Cerebellar cortex (tissue), 1 donor: ENCODE measurements at places on chromosomes 11 and 22.
A peak's percentile ranks its signal among the peaks of the same experiment; 100 is the strongest.

- DNase-seq, result no peak
Measured at GRCh38 chr22:36257948-36258670, 5.2 kb downstream of the APOL1 start.

DNA sequence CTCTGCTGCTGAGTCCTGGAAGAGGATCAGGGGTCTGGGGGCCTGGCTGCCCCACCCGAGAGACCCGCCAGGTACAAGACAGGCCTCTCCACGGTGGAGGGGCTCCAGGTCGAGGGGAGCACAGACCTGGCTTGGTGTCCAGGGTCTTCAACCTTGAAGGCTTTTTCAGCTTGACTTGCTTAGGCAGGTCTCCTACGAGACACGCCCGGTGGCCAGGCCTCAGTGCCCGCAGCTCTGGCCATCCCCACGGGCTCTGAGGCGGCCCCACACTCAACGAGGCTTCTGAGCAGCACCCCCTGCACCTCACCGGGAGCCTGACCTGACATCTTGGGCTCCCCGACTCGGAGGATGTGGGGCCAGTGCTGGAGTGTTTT lies 6.6 kb upstream of the PLXNB2 start:
- DNase-seq, result no peak

- peak; percentile 49 for DNase-seq
Measured at GRCh38 chr11:47641600-47642098, 710 bp downstream of the MTCH2 start.

DNA sequence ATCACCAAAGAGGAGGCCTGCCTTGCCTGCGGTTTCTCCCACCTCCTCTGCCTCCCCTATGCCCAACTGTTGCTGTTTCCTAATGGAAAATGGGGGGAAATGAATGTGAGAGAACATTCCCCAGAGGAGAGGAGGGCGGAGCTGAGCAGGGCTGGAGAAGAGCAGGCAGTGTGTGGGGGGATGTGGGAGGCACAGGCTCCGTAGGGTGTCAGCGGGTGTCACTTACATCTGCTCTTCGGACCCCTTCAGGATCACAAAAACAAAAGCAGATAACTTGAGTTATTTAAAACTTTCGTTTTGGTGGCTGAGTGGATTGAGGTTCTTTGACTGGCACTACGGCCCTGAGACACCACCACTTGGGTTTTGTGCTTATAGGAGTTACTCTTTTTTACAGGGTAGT lies 93.8 kb downstream of the CEP164 start:
- DNase-seq, result no peak

DNA sequence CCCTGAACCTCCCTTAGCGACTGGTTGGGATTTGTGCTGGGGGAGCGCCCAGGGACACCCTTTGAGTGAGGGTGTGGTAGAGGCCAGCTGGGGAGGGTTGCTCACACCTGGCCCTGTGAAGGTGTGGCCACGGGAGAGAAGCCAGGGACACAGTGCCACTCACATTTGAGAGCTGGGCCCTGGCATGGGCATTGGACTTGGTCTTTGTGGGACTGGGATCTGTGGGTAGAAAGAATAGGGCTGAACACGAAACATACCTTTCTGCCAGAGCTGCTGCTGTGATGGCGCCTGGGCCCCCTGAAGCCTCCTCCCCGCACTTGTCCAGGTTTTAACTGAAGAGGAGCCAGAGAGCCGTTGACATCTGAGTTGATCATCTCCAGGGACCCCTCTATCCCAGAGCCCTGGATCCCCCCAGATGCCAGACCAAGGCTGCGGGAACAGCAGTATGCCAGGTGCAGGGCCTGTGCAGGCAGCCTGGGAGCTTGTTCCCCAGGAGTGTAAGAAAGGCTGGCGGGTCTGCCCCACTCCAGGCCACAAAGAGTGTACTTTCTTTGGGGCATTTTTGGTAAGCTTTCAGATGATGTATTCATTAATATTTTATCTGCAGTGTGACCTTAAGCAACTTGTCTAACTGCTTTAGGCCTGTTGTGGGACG lies 284.1 kb downstream of the TBC1D22A start:
- DNase-seq, result no peak

GRCh38 chr11:2719831-2720590 lies 20.2 kb upstream of the KCNQ1OT1 start:
- no peak for DNase-seq

GRCh38 chr11:76152086-76152681 lies 54.1 kb downstream of the WNT11 start:
- peak; percentile 67 for DNase-seq

DNA sequence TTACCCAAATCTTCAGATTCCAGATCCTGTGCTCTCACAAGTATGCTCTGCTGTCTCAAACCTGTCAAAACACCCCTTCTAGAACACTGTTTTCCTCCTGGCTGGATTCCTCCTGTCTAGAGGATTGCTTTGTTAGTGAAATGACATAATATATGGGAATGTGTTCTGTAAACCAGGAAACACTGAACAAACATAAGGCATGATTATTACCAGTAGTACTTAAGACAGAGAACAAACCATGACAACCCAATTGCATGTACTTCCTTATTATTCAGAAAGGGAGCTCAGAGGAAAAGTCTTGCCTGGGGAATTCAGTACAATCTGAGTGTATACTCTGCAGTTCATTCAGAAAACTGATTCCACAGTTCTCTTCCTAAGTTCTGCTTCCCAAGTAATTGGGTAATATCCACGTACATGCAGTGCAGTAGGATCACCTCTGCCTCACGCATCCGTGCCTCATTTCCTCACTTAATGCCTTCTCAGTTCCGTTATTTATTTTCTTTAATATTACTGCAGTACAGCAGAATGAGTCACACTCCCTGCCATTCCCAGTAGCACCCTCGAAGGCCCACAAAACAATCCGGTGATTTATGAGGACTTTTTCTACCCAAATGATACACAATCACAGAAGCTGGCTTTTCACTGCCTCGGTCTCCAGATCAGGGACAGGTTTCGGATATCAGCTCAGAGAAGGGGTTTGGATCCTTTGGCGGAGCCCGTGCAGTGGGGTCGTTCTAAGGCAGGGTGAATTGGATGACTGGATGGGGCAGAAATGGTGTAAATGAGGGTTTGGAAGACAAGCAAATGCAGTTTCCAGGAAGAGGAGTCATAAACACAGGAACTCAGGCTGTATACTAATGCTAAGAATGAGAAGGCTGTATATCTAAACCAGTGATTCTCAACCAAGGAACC lies 896.9 kb downstream of the KCNA4 start:
- DNase-seq, result no peak

- no peak for DNase-seq
Measured at GRCh38 chr11:108586600-108586999, 7.0 kb downstream of the EXPH5 start.

DNA sequence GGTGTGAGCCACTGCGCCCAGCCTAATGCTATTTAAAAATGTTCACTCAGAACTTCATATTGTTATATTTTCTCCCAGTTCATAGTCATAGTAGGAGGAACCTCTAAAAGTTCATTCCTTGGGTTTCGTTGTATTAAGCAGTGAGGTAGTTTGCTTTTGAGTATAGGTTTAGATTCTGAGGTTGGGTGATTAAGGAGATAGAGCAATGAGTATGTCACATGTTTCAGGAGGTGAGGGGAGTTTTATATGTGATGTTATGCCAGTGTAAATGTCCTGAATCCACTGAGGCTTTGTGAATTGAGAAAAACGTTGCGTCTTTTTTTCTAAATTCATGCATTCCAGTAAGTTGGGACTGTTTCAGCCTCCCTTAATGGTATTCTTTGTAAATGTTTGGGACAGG lies 4.2 kb downstream of the UBE2L3 start:
- DNase-seq, result no peak

DNA sequence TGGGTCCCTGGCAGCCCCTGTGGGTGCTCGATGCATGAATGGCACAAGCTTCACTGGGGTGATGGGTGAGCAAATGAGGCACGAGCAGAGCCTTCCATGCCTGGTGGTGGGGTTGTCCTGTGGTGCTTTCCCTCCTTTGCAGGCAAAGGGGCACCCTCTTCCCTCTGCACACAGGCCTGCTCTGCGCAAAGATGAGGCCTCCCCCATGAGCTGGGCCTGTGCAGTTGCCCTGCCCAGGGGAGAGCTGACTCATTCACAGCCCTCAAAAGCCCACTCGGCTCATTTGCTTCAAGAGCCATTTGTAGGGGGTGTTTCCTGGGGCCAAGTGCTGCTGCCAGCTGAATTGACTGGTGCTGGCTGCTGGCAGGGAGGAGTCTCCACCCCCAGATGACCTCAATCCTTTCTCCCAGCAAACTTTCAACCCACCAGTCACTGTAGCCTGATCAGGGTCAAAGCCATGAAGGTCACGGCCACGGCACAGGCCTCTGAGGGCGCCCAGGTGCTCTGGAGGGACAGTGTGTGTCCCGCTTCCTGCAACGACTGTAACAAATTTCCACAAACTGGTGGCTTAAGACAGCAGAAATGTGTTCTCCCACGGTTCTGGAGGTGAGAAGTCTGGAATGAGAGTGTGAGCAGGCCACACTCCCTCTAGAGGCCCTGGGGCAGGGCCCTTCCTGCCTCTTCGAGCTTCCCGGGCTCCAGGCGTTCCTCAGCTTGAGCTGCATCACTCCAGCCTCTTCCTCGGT lies 48.8 kb upstream of the ANO1 start:
- DNase-seq, result no peak

- peak; percentile 8 for DNase-seq
Measured at GRCh38 chr11:34632105-34632791, 11.4 kb downstream of the EHF start.

DNA sequence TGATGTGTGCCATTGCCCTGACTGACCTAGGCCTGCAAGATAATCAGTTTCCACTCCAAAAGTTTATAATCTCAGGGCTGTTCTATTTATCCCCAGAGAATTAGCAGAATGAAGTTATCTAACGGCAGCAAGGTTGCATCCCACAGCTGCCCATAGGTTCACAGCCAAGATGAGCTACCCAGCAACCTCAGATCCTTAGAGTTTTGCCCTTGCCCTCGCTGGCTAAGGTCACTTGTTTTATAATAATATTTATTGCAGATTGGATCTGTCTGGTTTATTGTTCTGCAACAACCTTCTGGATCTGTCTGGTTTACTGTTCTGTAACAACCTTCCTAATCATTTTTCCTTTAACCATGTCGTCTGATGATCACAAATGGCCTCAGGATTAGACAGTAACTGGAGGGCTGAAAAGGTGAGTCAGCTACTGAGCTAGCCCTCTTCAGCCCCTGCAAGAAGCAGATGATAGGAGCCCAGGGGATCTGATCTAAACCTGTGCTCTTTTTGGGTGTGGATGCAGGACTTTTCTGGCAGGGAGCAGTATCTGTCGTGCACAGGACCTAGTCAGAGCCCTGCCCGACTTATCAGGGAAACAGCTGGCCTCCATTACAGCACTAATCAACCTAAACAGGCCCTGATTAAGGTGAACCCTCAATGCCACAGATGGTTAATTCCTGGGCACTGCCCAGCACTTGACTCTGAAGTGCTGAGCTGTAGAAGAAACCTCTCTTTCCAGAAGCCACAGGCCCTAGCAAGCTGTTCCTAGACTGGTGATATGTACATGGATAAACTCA lies 642.9 kb upstream of the KIRREL3 start:
- no peak for DNase-seq

GRCh38 chr11:6431861-6432260 lies 8.9 kb downstream of the HPX start:
- no peak for DNase-seq

GRCh38 chr22:49814164-49814686 lies 13.4 kb downstream of the BRD1 start:
- DNase-seq, result no peak

- DNase-seq, result no peak
Measured at GRCh38 chr22:35622191-35622913, 5.2 kb upstream of the MB start.

GRCh38 chr11:64843686-64844329 lies 645 bp downstream of the CDC42BPG start:
- DNase-seq, result peak; percentile 48

- DNase-seq, result no peak
Measured at GRCh38 chr11:8332891-8333290, 69.2 kb upstream of the LMO1 start.
